ENCODE measurements at places on chromosomes 1 and 21.

GRCh38 chr1:94980582-94981574, 54.0 kb upstream of the CNN3 start:
- no peak for DNase-seq

DNA sequence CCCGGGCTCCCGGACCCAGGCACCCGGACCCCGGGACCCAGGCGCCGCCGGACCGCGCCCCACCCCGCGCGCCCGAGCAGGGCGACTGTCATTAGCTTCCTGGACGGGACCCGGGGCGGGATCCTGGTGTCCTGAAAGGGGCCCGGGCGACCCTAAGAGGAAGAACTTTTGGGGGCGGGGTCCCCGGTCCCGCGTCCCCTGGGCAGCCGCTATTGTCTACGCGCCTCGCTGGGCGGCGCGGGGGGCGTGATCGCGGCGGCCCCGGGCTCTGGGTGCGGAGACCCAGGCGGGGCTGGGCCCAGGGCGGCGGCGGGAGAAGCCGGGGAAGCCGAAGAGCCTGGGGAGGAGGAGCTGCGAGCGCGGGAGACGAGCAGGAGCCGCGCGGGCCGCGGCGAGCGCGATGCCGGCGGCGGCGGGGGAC, 465 bp downstream of the HUNK start:
- DNase-seq, result no peak

DNA sequence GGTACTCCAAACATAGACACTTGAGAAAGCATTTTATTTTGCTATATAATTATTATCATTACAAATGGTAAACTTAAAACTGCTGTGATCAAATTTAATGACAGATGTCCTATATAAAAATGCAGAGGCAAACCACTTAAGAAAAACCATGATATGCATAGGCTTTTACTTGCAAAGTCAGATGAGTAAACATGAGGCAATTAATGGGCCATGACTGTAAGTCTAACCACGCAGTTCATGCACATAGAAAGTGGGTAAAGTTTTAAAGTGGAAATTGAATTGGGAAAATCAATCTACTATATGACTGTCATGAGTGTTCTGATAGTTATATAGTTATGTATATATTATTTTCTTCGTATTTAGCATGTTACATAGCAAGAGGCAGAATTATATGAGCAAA, 219.2 kb downstream of the PTPRC start:
- no peak for DNase-seq

- peak; percentile 70 for DNase-seq
Observed at GRCh38 chr1:239898062-239898730, 193.5 kb upstream of the FMN2 start.

GRCh38 chr1:53048960-53049573, 12.9 kb upstream of the PODN start:
- DNase-seq, result peak; percentile 62

DNA sequence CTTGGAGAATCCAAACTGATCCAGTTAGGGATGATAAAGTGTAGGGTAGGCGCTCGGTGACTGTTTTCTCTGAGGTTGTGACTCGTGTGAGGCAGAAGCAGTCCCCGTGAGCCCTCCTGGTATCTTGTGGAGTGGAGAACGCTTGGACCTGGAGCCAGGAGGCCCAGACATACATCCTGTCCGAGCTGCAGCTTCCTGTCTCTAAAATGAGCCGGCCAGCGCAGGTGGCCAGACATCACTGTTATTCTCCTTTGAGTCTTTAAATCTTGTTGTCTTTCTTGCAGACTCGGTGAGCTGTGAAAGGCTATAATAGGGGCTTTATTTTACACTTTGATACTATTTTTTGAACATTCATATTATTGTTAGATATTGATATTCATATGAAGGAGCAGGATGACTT, 12.3 kb downstream of the PCSK9 start:
- no peak for DNase-seq

- DNase-seq, result no peak
Observed at GRCh38 chr1:37197411-37197810, 163.1 kb upstream of the GRIK3 start.

GRCh38 chr1:26839339-26839722, 12.8 kb downstream of the ZDHHC18 start:
- no peak for DNase-seq

DNA sequence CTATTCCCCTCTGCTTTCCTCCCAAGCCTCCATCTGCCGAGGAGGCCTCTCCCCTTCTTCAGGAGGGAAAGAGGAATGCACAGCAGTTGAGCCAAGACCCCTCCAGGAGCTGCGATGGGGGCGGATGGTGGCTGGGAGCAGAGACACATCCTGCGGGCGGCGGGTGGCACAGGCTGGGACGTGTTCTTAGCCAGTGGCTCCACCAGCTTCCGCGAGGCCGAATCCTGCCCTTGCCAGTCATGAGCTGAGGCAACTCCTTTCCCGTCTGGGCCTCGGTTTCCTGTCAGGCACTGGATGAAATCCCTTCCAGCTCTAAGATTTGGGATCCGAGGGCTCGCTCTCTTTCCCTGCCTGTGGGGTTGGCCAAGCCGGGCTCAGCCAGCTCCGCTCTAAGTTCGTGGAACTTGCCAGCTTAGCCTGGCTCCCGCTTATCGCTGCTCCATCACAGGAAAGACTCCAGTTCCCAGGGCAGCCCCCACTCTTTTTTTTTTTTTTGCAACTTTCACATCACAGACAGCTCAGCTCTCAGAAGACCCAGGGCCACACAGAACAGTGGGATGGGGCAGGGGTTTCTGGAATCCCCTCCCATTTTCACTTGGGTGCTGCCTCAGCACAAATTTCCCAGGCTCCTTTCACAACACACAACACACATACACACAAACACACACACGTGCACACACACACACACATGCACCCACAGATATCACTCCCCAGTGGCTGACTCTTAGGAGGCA, 506 bp downstream of the MYOM3 start:
- no peak for DNase-seq

GRCh38 chr1:168879896-168880734, 151.1 kb upstream of the DPT start:
- no peak for DNase-seq

GRCh38 chr1:39689635-39690034, 1.6 kb downstream of the HPCAL4 start:
- no peak for DNase-seq

DNA sequence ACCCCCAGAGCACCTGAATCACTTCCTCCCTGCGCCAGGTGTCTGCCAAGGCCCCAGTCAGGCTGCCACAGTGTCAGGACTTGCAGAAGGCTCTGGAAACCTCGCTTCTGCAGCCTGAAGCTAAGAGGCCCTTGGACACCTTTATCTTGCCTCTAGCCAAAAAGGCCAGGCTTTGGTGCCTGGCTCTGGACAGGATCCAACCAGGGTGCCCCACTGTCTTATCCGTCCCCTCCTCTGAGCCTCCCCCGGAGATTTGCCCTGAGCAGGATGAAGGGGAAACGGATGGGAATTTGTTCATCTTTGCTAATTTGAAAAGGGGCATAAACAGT, 12.8 kb upstream of the CLSTN1 start:
- no peak for DNase-seq

- DNase-seq, result no peak
Observed at GRCh38 chr21:44527156-44527982, 12.6 kb downstream of the KRTAP10-1 start.

DNA sequence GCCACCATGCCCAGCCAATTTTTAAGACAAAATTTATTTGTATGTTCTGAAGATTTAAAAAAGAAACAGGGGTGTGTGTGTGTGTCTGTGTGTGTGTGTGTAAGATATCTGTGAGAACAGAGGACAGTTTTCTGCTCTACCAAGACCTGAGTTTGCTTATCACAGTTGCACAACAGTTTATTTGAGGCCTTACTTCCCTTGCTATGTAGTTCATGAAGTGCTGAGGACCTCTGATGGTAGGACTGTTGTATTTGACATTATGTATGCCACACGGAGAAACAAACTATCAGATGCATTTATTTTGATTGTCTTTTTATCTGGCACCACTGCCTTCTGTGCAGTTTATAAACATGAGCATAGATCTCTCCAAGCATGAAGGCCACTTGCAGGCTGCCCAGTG, 355.2 kb downstream of the PBX1 start:
- peak; percentile 64 for DNase-seq

GRCh38 chr21:28734522-28735175, 258.0 kb downstream of the LTN1 start:
- no peak for DNase-seq

DNA sequence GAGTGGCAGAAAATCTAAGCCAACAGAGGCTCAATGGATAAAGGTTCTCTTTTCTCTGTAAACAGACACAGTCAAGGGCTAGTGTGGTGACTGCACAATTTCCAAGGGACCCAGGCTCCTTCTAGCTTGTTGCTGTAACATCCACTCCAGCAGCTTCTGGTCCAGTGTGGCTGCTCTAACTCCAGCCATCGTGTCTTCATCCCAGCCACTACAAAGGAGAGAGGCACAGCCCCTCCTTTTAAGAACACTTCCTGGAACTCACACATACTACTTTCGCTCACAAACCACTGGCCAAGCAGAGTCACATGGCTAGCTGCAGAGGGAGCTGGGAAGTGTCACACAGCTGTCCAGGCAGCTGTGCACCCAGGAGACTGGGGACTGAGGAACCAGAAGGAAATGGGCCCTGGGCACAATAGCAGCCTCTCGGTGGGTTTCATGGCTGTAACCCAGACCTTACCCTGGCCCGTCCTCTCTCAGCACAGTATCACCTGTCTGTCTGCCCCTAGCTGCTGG, 188.6 kb upstream of the VAMP3 start:
- DNase-seq, result no peak

- DNase-seq, result peak; percentile 80
Observed at GRCh38 chr1:228664399-228664914, 70.8 kb upstream of the RHOU start.

DNA sequence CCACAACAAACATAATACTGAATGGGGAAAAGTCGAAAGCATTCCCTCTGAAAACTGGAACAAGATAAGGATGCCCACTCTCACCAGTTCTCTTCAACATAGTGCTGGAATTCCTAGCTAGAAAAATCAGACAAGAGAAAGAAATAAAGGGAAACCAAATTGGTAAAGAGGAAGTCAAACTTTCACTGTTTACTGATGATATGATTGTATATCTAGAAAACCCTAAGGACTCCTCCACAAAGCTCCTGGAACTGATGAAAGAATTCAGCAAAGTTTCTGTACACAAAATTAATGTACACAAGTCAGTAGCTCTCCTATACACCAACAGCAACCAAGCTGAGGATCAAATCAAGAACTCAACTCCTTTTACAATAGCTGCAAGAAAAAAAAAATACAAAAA, 6.9 kb upstream of the F13B start:
- DNase-seq, result no peak

- peak; percentile 11 for DNase-seq
Observed at GRCh38 chr1:173255214-173255813, 48.2 kb upstream of the TNFSF4 start.

DNA sequence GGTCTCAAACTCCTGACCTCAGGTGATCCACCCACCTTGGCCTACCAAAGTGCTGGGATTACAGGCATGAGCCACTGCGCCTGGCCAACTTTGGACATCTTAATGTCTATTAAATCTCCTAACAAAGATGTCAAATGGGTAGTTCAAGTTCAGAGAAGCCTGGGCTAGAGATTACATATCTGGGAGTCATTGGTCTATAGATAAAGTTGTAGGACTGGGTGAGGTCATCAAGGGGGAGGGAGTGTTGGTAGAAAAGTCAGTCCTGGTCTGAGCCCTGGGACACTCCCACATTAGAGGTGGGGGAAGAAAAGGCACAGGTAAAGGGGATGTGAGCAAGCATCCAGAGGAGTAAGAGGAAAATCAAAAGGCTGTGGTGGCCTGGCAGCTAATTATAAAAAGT, 6.6 kb downstream of the UBIAD1 start:
- DNase-seq, result no peak

GRCh38 chr1:203625628-203626019, 1.0 kb upstream of the ATP2B4 start:
- peak; percentile 81 for DNase-seq

- peak; percentile 81 for DNase-seq
Observed at GRCh38 chr1:89935235-89935634, 59.7 kb upstream of the ZNF326 start.

DNA sequence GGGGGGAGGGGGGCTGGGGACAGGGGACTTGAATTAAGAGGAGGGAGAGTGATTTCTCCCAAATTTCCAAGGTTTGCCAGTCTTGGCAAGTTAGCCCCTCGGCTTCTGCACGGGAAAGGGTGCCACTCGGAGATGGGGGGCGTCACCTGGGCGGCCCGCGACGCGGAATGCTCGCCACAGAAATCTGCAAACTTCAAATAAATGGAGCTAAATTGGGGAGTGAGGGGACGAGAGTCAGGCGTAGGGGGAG, 885 bp upstream of the SSBP3 start:
- no peak for DNase-seq

- DNase-seq, result no peak
Observed at GRCh38 chr1:232891071-232891470, 59.3 kb upstream of the NTPCR start.

DNA sequence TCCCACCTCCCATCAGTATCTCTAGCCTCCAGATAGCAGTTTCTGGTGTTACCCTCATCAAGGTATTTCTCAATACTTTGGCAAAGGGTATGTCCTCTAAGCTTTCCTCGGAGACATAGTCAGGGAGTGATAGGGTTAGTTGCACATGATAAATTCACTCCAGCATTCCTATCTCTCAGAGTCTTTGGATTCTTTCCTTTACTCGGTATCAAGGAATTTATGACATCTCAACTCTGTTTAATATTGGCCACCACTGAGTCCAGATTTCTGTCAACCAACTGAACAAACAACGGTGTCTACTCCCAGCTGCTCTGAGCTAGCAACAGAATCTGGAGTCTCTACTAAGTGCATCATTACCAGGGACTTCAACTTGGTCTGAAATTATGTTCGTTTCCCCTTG, 233.4 kb downstream of the TM2D1 start:
- DNase-seq, result no peak

DNA sequence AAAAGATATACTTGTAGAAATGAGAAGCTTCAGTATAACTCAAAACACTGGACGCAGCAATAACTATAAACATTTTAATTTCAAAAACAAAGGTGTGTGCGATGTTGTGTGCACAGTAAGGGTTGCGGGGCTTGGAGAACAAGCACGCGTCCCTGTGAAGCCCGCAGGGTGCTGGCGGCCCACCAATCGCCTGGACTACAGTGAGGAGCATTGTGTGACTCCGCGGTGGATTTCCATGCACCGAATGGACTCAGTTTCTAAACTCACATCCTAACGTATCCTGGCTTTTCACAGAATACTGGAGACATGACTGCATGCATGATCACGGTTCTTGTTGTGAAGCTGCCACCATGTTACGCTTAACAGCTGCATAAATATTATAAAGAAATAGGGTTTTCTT, 33.0 kb downstream of the NTPCR start:
- peak; percentile 62 for DNase-seq

- no peak for DNase-seq
Observed at GRCh38 chr1:105337420-105337819, 1587.7 kb downstream of the AMY1C start.
